ENCODE measurements at places on chromosomes 4 and X. TPM values are rescaled to one million over a fixed set of nuclear protein-coding genes. Genes with fewer than 3 reads are reported as not detected.
A peak's percentile ranks its signal among the peaks of the same experiment; 100 is the strongest.

DNA sequence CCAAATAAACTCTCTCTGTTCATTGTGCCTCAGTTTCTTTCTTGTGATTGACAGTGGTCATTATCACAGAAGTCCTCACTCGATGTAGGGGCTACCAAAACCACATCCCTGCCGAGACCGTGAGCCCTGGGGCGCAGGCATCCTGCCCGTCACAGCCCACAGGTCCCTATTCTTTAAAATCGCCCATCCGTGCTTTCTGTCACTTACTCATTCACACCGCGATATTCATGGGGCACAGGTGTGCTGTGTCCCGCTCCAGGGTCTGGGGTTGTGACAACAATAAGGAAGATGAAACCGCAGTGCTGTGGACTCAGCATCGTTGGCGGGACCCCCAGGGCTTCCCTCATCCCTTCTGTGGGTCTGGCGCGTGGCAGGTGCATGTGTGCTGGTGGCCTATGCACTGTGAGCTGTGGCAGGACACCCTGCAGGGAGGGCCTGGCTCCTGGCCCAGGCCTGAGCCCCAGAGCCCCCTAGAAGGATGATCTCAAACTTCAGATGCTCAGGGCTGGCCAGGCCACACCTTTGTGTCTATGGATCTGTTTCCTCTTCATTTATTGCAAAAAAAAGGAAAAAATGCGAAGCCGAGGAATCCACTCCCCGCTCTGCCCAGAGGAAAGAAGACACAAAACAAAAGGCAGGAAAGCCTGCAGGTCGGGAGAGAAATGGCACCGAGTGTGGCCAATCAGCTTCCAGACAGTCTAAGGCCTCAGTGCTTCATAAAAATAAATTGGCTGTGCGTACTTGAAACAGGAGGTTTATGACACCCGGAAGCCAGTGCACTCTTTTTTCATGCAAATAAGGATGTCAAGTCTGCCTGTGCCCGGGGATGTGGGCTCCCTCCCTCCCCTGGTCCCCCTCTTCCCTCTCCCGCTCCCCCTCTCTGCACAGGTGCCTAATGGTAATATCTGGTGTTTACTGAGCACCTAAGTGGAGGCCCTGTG, 109.5 kb upstream of the ADRA2C start:
- no peak for DNase-seq

GRCh38 chrX:123993326-123993725, 31.8 kb downstream of the STAG2 start:
- no peak for DNase-seq

DNA sequence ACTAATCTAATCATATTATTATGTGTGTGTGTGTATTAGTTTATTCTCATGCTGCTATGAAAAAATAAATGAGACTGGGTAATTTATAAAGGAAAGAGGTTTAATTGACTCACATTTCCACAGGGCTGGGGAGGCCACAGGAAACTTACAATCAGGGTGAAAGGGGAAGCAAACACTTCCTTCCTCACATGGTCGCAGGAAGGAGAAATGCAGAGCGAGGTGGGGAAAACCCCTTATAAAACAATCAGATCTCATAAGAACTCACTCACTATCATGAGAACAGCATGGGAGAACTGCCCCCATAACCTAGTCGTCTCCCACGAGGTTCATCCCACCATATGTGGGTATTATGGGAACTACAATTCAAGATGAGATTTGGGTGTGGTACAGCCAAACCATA, 190.9 kb upstream of the TAPT1 start:
- DNase-seq: no peak

GRCh38 chrX:16826207-16826606, 39.9 kb downstream of the TXLNG start:
- DNase-seq: no peak

DNA sequence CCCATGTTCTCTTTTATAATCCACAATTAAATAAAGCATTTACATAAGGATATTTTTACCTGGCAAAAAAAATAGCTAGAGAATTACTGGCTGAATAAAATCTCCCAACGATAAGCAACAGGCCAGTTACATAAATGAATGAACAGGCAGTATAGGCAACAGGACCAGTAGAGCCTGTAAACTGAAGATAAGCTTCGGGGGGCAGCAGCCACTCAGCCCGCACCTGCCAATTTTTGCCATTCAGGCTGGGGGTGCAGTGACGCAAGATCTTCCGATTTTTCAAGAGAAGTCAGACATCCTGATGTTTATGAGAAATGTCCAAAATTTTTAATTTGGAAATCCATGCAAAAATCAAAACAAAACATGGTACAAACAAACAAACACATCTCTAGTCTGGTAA, 49.0 kb upstream of the CDKN2AIP start:
- DNase-seq: no peak

- no peak for DNase-seq
These were observed 33.6 kb upstream of the CXCL8 start for GRCh38 chr4:73706811-73707210.

DNA sequence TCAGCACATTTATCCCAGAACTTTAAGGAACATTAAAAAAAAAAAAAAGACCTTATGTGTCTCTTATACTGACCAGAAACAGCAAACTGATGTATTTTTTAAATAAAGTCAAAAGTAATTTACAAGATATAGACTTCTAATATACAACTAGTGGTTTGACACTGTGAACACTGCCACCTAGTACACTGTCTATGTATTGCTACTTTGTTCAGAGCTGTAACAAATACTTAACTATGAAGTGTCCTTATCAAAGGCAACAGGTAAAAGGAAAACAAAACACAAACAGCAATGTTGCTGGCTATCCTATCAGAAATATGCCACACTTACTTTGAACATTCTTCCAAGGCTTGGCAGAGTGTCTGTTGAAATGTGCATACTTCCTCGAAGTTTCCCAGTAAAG, 60.4 kb downstream of the CD40LG start:
- no peak for DNase-seq

DNA sequence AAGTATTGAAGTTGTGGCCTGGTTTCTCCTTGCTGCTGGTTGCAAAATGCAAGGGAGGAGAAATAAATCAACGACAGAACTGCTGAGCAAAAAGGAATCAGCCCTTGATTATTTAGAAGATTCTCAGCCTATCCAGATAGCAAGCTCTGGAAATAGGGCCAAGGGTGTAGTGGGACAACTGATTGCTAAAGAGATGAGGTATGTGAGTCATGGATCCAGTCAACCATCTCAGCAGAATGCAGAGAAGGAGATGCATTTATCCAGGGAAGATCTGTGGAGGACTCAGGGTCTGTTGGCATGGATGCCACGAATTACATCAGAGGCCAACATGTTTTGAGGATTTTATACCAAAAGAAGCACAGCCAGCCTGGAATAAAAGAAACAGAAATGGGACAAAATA, 36.7 kb downstream of the FOXR2 start:
- no peak for DNase-seq

GRCh38 chr4:72283357-72283756, 251.6 kb downstream of the NPFFR2 start:
- DNase-seq: no peak

DNA sequence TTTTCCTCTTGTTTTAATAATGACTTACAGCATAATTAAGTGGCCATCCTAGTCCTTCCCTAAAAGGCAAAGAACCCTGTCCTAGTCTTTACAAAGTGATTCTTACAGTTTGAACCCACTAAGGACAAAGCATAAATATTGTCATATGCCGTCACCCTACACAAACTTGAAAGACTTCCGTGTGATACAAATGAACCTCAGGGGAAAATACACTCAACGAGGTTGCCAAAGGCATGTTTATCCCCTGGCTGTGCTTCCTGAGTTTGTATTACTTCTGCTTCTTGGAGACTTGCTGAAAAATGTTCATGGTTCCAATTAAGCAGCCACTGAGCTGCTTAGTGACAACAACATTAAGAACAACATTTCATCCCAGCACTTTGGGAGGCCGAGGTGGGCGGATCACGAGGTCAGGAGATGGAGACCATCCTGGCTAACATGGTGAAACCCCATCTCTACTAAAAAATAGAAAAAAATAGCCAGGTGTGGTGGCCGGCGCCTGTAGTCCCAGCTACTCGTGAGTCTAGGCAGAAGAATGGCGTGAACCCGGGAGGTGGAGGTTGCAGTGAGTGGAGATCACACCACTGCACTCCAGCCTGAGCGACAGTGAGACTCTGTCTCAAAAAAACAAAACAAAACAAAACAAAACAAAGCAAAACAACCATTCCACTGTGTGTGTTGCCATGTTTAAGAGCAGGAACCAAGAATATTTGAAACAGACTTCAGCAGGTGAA, 16.2 kb downstream of the RASSF6 start:
- DNase-seq: no peak

GRCh38 chr4:78566834-78567499, 15.4 kb downstream of the ANXA3 start:
- DNase-seq: no peak

GRCh38 chrX:12975991-12976558, 1.2 kb downstream of the TMSB4X start:
- peak; percentile 12 for DNase-seq

GRCh38 chr4:24614881-24615280, 30.5 kb upstream of the DHX15 start:
- DNase-seq: no peak

GRCh38 chr4:20333141-20333715, 81.5 kb downstream of the SLIT2 start:
- DNase-seq: no peak

- no peak for DNase-seq
These were observed 27.1 kb downstream of the TMEM271 start for GRCh38 chr4:548976-549375.

DNA sequence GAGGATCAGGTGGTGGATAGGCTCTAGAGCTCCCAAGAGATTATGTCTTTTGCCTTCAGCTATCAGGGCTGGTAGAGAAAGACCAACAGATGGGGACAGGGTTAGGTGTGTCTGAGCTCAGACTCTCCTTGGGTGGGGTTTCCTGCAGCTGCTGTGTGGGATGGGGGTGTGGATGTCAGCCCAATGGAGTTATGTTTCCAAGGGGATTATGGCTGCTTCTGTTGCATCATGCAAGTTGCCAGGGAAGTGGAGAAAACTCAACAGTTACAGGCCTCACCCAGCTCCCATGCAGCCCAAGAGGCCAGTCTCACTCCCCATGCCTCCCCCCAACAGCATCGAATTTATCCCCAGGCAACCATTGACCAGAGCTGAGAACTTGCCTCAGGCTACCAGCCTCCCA, 80.2 kb upstream of the CDX4 start:
- no peak for DNase-seq

- DNase-seq: no peak
These were observed 186.6 kb downstream of the RPA4 start for GRCh38 chrX:97070346-97070745.

- DNase-seq: no peak
These were observed 32.2 kb downstream of the DHRSX start for GRCh38 chrX:2468261-2469195.

DNA sequence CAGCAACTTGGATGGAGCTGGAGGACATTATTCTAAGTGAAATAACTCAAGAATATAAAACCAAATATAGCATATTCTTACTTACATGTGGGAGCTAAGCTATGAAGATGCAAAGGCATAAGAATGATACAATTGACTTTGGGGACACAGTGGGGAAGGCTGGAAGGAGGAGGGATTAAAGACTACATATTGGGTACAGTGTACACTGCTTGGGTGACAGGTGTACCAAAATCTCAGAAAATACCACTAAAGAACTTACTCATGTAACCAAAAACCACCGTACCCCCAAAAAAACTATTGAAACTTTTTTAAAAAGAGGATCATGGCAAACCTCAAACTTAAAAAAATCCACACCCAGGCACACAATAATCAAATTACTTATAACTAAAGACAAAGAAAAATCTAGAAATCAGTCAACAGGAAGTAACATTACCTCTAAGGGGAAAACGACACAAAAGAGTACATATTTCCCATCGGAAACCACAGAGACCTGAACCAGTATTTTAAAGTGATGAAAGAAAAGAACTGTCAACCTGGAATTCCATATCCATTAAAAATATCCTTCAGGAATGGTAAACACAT, 241.8 kb downstream of the PRDM5 start:
- DNase-seq: no peak

DNA sequence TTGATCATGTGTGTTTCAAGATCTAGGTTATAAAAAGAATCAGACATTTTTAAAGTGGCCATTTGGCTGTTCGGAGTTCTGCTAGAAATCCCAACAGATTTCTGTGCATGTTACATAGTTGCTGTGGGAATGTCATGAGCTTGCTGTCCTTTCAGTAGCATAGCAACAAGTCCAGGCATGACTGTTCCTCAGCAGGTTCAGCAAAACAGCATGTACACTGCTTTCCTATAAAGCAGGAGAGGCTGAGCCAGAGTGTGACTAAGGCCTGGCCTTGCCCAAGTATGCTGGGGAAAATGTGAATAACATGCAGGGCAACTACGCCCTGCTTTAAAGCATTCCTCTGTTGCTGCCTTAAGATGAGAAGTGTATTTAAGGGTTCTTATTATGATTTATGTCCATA, 217.1 kb upstream of the SMIM31 start:
- DNase-seq: no peak

- DNase-seq: no peak
These were observed 15.2 kb upstream of the GTPBP6 start for GRCh38 chrX:333611-334311.

- DNase-seq: no peak
These were observed 236.0 kb downstream of the AFAP1 start for GRCh38 chr4:7703688-7704087.

GRCh38 chr4:85879518-85879917, 404.6 kb downstream of the ARHGAP24 start:
- no peak for DNase-seq

DNA sequence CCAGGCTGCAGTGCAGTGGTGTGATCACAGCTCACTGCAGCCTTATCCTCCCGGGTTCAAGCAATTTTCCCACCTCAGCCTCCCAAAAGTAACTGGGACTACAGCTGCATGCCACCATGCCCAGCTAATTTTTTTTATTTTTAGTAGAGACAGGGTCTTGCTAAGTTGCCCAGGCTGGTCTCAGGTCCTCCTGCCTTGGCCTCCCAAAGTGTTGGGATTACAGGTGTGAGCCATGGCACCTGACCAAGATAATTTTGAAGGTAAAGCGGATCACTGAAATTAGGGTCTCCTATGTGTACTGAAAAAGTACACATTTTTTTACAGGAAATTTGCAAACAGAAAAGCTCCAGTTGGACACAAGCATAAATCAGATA, 4.8 kb downstream of the SAT1 start:
- no peak for DNase-seq

CNGA2 gene
- not detected for total RNA-seq

CRMP1 gene
- total RNA-seq: 109 TPM

SULT1B1 gene
- total RNA-seq: 0.14 TPM

LIMCH1 gene
- total RNA-seq: 0.92 TPM

ARMCX1 gene
- 27.4 TPM for total RNA-seq

KLHL4 gene
- 10.5 TPM for total RNA-seq

ELMOD2 gene
- 33.6 TPM for total RNA-seq

STIM2 gene
- 20.9 TPM for total RNA-seq

SPIN2A gene
- total RNA-seq: 4.5 TPM

SPP1 gene
- 56.6 TPM for total RNA-seq

VCX3B gene
- total RNA-seq: not detected

ADD1 gene
- 178 TPM for total RNA-seq
